ENCODE measurements at places on chromosomes 2 and 18.

GRCh38 chr2:86747711-86748639 is 27.9 kb downstream of the RMND5A start:
- DNase-seq: peak; percentile 65

GRCh38 chr2:33616873-33617272 is 17.8 kb upstream of the FAM98A start:
- DNase-seq: no peak

DNA sequence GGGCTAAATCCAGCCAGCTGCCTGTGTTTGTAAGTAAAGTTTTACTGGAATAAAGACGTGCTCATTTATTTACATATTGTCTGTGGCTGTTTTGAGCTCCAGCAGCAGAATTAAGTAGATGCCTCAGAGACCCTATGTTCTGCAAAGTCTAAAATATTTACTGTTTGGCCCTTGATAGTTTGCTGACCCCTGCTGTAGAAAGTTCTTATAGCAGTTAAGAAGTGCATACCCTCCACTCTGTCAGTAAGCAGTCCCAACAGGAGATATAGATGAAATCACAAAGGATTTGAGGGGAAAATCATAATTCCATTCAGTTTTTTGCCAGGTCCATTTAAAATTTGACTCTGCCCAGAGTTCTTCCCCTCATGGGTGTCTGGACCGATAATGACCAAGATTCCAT is 50.1 kb upstream of the ITM2C start:
- DNase-seq: no peak

DNA sequence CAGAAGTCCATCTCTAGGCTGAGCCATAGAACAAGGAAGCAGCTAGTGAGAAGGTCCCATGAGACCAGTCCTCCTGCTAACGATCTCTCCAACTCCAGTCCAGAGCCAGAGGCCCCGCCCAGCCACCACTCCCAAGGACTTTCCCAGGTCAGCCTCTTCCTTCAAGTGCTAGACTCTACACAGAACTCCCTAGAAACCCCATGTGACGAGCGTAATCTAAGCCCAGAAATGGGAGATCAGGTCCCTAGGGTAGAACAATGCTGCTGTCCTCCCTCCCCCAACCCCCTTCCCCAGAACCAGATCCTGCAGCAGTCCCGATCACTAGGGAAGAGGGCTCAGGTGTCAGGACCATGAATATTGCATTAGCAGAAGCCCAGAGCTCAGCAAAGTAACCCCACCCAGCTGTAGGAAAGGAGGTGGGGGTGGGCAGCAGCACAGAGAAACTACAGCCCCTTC is 6.9 kb downstream of the DCTN1 start:
- DNase-seq: peak; percentile 83

DNA sequence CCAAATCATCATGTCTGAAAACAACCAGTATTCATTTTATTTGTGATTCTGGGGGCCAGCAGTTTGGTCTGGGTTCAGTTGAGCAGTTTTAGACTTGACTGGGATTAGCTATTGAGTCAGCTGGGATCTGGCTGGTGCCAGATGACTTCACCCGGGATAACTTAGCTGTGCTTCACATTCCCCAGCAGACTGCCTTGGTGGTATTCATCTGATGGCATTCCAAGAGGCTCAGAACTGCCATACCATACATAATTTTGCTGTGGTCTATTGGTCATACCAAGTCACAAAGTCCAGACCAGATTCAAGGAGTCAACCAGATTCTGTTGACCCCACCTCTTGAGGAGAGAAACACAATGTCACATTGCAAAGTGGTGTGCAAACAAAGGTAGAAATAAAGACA is 7.8 kb upstream of the FSHR start:
- no peak for DNase-seq

DNA sequence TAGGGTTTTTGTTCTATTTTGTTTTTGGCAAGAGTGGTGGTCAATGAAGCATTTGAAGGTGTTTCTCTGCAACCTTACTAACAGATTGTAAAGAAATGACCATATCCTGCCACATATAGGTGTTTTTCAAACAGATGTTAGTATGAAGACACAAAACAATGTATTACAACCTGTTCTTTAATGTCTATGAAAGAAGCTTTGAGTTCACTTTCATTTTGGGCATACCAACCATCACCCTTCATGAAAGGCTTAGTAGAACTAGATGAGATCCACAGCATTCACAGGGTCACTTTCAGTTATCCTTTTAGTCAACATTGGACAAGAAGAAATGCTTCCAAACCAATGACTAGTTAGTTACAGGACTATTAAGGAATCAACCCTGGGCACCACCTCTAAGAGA is 95.1 kb downstream of the EHBP1 start:
- DNase-seq: no peak

DNA sequence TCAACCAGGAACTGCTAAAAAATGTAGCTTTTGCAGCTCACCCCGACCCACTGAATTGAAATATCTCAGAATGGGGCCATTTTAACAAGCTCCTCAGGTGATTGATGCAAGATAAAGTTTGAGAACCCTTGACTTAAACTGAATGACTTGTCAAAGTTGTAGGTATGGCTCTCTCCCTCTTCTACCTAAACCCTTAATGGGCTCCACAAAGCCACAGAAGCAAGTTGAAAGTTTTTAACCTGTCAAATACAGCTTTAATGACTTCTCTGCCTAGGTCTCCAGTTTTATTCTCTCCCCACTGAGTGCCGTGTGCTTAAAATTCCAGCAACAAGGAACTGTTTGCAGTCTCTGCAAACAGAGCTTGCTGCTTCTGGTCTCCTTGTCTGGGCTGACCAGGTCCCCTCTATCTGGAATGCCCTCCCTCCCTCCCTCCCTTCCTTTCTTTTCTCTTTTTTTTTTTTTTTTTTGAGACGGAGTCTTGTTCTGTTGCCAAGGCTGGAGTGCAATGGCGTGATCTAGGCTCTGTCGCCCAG is 19.7 kb upstream of the RNF125 start:
- no peak for DNase-seq

DNA sequence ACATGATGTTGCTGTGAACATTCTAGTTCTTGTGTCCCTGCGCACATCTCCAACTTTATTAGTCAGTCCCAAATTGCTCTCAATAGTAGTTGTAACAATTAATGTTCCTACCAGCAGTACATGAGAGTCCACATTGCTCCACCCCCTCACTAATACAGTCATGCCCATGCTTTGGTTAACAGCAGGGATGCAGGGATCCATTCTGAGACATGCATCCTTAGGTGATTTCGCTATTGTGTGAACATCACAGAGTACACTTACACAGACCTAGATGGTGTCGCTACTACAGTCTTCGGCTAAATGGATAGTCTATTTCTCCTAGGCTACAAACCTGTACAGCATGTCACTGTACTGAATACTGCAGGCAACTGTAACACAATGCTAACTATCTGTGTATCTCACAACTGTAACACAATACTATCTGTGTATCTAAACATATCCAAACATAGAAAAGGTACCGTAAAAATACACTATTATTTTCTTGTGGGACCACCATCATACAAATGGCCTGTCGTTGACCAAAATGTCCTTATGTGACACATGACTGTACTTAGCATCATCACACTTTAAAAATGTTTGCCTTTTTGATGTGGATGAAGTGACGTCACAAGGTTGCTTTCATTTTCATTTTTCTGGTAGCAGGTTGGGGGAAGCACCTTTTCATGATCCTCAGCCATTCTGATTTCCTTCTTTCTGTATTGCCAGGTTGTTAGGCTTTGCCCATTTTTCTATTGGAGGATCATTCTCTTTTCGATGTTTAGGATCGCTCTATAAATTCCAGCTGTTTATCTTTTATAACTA is 82.9 kb upstream of the RNF152 start:
- DNase-seq: no peak

All from NCI-H526 treated with DMSO at 0.1 percent for 48 hours (cell line).